ENCODE measurements at places on chromosomes 12 and 14.

DNA sequence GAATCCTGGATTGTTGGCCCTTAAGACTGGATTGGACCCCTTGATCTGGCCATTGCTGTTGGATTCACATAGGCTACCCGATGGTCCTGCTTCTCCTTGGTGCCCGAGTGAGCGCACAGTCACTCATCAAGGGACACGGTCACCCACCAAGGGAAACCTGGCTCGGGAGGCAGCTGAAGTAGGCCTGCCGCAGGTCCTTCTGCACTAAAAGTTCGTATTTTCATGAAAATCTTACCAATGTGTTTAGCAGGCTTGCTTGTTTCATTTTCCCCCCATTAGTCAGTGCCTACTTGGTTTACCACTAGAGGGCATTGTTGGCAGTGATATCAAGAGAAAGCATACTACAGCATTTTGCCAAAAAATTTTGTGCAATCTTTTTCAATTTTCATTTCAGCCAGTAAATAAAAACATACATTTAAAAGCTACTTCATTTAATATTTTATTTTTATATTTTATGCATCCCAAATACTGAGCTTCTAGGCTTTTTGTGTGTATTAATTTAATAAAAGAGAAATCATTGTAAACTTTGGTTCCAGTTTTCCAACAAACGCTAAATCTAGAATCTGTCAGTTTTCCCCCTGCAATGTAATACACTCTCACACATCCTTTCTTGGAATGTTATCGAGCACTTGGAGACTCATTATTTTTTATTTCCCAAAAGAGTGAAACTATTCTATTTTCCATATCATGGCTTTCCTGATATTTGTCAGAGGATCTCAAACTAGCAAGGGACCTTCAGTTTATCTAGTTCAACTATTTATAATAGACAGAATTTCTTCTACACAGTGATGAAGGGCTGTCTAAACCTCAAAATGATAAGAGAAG is 116.7 kb downstream of the LMNTD1 start:
- peak; percentile 74 for DNase-seq

GRCh38 chr12:82099216-82099615 is 259.0 kb downstream of the CCDC59 start:
- no peak for DNase-seq

DNA sequence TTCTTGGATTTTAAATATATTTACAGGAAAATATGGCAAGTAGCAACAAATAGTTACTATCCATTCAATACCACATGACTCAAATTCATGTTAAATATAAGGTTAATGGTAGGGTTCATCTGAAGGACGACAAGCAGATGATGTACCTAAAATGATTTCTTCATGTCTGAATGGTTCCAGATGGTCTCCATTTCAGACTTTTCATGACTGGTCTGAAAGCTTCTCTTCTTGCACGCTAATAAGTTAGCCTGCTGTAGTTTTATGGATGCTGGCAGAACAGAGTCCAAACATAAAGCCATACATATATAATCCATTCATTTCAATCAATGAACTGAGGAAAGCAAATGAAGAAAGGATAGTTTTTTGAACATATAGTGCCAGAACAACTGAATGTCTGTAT is 257.0 kb upstream of the MGAT4C start:
- no peak for DNase-seq

GRCh38 chr14:45104561-45104960 is 20.6 kb downstream of the PRPF39 start:
- no peak for DNase-seq

GRCh38 chr12:479161-479560 is 19.4 kb downstream of the B4GALNT3 start:
- DNase-seq: no peak

- DNase-seq: no peak
Observed at GRCh38 chr12:113142173-113142885, 6.8 kb upstream of the RASAL1 start.

- DNase-seq: no peak
Observed at GRCh38 chr12:29212682-29213403, 63.8 kb downstream of the FAR2 start.

DNA sequence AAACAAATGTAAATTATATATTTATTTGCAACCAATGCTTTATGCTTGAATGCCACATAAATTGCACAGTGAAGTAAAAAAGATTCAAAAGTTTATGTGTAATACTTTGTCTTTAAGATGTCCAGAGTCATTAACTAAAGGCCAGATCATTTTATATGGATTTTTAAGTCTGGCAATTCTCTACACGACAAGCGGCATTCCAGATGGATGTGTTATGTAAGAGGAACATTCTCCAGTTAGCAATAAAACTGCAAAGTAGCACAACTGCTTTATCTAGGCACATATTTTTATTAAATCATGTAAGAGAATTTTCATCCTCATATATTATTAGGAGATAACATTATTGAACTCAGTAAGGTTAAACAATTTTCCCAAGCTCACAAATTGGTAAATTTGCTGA is 1717.7 kb upstream of the SEL1L start:
- DNase-seq: no peak

- peak; percentile 12 for DNase-seq
Observed at GRCh38 chr14:39219075-39219499, 14.6 kb upstream of the MIA2 start.

DNA sequence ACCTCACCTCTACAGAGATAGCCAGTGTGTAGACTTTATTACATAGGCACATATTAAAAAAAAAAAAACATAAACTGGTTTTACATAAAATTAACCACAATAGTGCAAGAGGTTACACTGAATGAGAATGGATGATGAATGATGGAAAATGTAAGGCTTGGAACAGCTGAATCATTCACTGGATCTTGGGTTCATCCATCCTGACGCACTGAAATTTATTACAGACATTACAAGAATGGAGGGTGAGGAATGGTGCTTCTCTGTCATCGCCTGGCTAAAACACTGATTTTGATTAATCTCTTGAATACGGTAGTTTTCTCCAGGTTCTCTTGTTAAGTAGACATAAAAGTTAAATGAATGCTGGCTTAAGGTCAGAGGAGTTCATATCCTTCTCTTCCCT is 40.0 kb upstream of the GTF2A1 start:
- DNase-seq: no peak

GRCh38 chr12:13038491-13039161 is 5.6 kb upstream of the FAM234B start:
- DNase-seq: no peak

DNA sequence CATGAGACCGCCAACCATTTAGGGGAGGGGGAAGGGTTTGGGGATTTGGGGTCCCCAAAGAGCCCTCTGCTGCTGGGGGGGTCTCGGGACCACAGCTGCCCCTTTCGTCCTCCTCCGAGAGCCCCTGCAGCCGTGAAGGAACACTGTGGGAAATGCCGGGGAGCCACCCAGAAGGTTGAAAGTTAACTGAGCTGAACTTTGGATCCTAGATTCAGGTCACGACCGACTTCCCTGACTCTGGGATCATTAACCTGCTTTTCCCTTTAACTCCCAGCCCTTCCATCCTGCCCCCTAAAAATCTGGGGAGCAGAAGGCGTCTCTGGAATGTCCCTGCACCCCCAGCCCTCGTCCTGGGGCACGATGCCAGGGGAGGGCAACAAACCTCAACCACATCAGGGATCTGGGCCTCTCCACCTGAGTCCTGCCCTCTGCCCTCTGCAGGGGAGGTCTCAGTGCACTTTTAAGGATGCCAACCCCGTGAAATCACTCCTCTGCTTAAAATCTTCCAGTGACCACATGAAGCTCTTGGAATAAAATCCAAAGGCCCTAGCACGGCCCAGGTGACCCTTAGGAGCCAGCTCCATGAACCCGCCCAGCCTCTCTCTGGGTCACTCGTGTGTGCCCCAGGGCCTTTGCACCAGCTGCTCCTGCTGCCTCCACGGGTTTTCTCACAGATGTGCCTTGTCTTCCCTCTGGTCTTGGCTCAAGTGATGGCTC is 95.0 kb downstream of the RFLNA start:
- DNase-seq: no peak

DNA sequence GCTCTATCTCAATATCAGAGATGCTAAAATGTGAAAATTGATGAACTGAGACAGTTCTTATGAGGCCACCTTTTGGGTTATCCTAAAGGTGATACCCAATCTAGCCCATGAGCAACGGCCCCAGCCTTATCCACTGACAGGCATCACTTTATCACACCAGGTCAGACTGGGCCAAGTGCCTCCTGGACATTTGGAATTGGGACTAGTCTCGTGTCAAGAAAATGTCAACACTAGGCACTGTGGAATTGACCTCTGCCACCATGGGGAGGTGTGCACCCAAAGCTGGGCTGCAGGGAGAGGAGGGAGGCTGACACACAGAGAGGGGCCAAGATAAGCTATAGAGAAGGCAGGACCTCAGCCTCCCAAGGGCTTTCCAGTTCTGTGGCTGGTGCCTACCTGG is 78.5 kb upstream of the ZFP36L1 start:
- no peak for DNase-seq

- no peak for DNase-seq
Observed at GRCh38 chr12:46233423-46233822, 35.4 kb downstream of the SLC38A1 start.

- no peak for DNase-seq
Observed at GRCh38 chr14:105622329-105622955, 96.1 kb downstream of the TMEM121 start.

DNA sequence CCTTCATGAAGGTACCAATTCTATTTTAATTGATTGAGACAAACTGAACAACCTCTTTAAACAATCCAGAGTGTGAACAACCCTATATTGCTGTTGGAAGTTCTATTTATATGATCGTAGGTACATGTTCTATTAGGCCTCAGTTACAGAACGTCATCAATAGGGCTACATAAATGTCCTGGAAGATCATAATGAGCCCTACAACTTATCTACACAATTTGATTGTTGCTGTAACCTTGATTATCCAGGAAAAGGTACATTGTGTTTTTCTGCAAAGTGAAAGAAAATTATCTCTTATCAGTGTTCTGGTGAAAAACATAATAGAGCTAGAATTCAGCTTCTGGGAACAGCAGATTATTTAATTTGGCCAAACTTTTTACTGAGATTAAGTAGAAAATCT is 612.9 kb downstream of the GALC start:
- DNase-seq: no peak

All from RPMI8226 (cell line).